ENCODE measurements at places on chromosomes 2 and 18.
A peak's percentile ranks its signal among the peaks of the same experiment; 100 is the strongest.

- no peak for DNase-seq
Measured at GRCh38 chr2:207490441-207490840, 39.3 kb upstream of the CREB1 start.

- no peak for DNase-seq
Measured at GRCh38 chr18:69586537-69586936, 185.8 kb downstream of the DOK6 start.

DNA sequence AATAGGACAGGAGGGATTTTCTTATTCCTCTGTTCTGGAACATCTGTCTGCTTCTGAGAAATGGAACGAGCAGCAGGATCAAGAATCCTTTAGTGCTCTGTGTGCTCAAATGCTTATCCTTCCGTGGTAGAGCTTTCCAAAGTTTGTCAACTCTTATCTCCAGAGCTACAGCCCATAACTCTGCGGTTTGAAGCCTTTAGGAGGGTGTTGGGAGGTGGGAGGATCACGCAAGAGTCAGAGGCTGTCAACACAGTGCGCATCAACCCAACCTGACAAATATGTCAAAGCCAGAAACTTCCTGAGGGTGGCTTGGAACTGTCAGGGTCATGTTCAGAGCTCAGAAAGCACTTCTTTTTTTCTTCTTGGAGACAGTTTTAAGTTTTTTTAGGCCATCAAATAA, 95.9 kb downstream of the CRIM1 start:
- DNase-seq: peak; percentile 65

DNA sequence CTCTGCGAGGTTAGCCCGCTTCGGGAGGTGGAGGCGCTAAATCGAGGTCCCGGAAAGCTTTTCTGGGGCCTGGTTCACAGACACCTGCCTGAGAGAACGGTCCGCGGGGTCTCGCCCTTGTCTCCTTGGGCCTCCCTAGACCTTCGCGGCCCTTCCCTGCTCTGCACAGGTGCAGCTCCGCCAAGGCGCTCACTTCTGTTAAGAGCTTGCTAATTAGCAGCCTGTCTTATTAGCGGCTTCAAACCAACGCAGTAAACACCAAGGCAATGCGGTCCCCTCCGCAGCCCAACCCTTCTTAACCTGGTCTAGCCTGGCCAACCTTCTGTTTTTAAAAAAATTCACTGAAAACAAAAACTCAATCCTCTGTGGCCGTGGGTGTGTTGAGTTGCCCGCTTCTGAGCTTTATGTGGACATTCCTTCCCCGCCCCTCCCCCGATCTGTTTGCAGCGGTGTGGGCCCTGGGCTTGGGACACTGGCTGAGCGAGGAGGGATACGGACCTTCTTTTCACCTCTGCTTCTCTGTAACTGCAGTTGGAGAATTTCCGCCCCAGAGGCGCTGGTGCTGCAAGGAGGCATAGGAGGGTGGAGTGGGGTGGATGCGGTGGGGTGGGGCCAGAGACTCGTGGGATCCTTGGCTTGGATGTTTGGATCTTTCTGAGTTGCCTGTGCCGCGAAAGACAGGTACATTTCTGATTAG, 3.4 kb upstream of the HOXD4 start:
- no peak for DNase-seq

DNA sequence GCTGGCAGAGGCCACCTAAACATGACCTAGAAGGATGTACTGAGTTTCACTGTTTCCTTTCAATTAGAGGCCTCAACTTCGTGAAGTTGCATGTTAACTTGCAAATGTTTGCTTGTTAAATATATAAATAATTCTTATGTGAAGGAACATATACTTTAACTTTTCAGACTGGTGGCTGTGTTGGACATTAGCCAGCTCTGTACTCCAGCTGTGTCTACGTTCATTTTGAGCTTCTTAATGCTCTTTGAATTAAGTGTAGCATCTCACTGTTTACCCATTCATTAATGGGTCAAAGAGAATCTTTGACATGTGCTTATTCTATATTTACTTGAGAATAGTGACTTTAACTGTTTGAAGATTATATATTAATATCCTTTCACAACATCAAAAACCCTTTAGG, 823.2 kb upstream of the ID2 start:
- no peak for DNase-seq

DNA sequence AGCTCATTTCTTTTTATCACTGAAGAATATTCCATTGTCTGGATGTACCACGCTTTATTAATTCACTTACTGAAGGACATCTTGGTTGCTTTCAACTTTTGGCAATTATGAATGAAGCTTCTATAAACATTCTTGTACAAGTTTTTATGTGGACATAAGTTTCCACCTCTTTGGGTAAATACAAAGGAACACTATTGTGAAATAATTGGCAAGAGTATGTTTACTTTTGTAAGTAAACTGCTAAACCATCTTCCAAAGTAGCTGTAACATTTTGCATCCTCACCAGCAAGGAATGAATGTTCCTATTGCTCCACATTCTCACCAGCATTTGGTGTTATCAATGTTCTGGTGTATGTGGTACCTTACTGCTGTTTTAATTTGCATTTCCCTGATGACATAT, 15.8 kb upstream of the VWC2L start:
- no peak for DNase-seq

- peak; percentile 85 for DNase-seq
Measured at GRCh38 chr2:240997856-240998705, at the start of gene SNED1. Gene SNED1 (plus strand): TSS chr2:240998618. CDS start chr2:240998838, 220 bp downstream.

- peak; percentile 21 for DNase-seq
Measured at GRCh38 chr2:3456125-3456524, 63.2 kb downstream of the ADI1 start.

- DNase-seq: no peak
Measured at GRCh38 chr2:174342686-174343342, 8.1 kb downstream of the SP9 start.

GRCh38 chr18:28153485-28154065, 23.4 kb downstream of the CDH2 start:
- no peak for DNase-seq

DNA sequence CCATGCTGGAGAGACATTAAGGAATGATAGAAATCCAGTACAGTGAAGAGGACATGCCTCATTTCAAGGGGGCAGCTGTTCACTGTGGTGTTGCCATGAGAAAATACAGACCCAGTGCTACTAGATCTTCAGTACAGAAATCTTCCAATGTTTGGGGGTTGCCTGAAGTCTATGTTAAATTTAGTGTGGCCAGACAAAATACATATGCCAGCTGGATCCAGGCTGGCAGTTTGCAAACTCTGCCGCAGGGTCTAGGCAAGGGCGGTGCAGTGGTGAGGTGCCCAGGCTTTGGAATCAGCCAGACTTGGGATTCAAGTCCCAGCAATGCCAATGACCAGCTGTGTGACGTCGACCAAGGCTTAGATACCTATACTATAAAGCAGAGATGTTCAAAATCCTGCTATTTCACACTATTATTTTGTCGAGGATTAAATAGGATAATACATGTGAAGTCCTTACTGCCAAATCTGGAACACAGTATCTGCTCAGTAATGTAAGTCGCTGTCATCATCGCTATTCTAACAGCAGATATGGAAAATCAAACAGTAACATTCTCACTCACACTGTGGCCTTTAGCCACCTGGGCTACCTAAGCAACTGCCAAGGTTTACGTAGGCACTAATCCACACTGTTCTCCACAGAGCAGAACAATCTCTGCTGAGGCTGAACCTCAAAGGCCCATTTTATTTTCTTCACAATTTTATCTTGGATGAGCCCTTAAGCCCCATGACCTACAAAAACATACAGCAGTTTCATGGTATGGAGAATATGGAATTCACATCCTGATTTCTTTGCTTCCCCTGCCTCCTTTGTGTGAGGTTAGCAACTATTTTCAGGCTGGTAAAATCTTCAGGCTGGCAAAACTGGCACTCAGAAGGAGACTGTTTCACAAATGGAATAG, 5.9 kb upstream of the TMSB10 start:
- peak; percentile 28 for DNase-seq

All from SJSA1 (cell line).